Stimulated activated CD4-positive, alpha-beta T cell treated with anti-CD3 and anti-CD28 coated beads, Interleukin-1b, Interleukin-23, amount 100 ng/mL, for 1 hour (primary cell): ENCODE measurements at places on chromosomes 7 and 10.

DNA sequence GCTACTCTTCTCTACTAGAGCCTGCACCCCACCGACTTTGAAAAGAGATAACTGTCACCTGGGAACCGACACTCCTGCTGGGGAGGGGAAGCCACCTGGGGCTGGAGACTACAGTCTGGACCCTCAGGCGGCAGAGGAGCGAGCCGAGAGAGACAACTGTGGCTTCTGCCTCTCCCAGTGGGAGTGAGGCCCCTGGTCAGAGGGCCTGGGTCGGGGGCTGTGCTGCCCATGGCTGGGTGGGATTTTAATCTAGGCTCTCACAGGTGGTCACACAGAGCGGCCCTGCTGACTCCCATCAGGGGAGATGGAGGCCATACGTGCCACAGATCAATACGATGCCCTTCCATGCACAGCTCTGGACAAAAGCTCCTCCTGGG is 372.1 kb downstream of the DNAJB6 start:
- DNase-seq, result no peak

- no peak for DNase-seq
Observed at GRCh38 chr7:105894131-105894530, 17.7 kb upstream of the ATXN7L1 start.

GRCh38 chr10:132466520-132467463 is 69.8 kb downstream of the PWWP2B start:
- DNase-seq, result no peak

DNA sequence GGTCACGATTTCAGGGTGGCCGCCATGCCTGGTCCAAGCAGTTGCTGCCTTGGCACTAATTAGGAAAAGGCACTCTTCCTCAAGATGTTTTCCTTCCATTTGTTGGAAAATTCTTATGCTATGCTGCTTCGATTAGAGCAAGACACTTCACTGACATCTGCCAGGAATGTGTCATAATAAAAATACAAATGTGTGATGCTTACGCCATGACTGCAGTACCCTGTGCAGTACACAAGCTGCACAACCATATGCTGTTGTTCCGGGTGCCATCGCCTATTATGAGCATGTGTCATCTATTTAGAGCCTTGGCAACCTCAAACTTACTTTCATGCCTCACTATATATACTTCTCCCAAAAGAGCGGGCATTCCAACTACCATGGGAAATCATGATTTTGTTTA is 14.9 kb upstream of the MPP7 start:
- no peak for DNase-seq

GRCh38 chr10:102585026-102585425 is 59.3 kb upstream of the TRIM8 start:
- no peak for DNase-seq

DNA sequence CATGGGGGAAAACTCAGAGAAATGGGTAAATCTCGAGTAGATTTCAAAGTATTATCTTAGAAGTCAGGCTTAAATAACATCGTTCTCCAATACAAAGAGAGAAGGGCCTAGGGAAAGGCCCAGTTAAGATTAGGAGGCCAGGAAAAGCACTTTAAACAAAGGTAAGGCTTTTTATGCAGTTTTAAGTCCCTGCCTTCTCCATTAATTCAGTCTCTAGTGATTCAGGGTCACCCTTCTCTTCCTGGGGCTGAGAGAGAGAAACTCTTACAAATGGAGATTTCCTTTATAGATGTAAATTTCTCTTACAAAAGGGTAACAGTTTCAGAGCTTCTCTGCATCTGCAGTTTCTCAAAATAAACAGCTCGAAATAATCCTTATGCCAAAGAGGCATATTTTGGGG is 179.3 kb downstream of the HECW1 start:
- DNase-seq, result no peak

DNA sequence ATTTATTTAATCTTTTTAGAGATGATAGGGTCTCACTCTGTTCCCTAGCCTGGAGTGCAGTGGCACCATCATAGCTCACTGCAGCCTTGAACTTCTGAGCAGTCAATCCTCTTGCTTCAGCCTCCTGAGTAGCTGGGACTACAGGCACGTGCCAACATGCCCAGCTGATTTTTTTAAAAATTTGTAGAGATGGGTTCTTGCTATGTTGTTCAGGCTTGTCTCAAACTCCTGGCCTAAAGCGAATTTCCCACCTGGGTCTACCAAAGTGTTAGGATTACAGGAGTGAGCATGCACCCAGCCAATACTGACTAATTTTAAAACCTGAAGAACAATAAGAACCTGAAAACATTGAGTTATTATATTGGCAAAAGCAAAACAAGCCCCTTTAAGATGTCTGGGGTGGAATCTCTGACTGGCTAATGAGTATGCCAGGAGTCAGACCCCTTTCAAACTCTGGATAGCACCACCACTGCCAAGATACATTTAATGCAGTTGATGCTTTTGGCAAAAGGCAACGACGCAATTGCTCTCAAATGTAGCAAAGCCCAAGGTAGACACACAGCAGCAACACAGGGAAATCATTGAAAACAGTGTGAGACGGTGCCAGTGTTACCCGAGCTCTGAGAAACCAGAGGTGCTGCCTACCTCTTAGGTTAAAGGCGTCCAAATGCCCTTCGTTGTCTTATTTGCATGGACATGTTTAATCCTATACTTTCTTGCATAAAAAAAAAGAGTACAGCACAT is 40.7 kb upstream of the TOMM7 start:
- DNase-seq, result no peak

DNA sequence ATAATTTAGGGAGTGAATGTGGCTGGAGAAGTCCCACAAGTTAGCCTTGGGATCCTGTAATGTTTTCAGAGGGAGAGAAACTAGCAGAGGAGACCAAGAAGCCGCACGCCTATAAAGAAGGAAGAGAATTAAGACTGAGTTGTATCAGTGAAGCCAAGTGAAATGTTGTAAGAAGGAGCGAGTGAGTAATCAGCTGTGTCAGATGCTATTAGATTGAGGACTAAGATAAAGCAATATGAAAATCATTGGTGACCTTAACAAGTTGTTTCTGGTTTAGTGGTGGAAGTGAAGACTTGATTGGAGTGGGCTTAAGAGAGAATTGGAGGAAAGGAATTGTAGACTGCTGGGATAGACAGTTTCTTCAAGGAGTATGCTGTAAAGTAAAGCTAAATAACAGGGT is 8.8 kb downstream of the CCSER2 start:
- DNase-seq, result no peak

- no peak for DNase-seq
Observed at GRCh38 chr7:87317691-87318245, 27.7 kb upstream of the CROT start.

DNA sequence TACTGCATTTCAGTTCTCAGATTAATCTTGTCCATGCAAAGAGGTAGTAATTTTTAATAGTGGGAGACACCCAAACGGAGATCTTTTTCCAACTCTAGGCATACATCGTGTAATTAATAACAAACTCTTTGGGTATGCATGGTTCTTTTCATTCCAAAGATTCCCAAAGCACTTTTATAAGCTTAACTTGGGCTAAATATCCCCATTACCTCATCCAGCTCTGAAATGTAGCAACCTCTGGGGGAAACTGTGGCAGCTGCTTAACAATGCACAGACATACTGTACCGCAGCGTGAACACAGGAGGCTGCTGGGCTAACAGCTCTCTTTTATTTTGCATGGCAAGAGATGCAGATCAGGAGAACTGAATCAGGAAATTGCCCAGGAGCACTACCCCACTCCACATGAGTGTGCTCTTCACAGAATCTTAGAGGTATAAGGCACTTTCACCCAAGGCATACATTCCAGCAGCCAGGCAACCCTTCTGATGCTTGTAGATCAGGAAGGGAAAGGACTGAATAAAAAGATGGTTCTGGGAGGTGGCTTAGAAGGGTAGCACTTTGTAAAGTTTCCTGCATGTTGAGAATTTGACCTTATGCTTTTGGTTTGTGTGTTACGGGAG is 114.4 kb upstream of the GLI3 start:
- DNase-seq, result no peak

GRCh38 chr7:20352573-20353306 is 22.0 kb downstream of the ITGB8 start:
- DNase-seq, result no peak

- no peak for DNase-seq
Observed at GRCh38 chr7:69885431-69885830, 287.2 kb downstream of the AUTS2 start.

- DNase-seq, result no peak
Observed at GRCh38 chr7:39952374-39952773, 2.3 kb downstream of the CDK13 start.

DNA sequence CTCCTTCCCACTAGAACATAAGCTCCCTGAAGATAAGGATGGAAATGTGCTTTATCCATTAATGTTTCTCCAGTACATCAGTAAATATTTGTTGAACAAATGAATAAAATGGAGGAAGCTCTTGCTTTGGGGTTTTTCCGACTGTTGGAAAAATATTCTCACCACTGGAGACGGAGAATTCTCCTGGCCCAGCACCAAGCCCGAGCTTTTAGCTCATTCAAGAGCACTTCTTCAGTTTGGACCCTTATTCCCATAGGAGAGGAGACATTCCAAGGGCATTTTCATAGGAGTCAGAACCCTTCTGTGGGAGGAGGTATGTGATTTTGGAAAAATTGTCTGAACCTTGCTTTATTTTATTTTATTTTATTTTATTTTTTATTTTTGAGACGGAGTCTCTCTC is 21.0 kb downstream of the SUFU start:
- DNase-seq, result no peak
